ENCODE measurements at places on chromosomes 13 and 19.

DNA sequence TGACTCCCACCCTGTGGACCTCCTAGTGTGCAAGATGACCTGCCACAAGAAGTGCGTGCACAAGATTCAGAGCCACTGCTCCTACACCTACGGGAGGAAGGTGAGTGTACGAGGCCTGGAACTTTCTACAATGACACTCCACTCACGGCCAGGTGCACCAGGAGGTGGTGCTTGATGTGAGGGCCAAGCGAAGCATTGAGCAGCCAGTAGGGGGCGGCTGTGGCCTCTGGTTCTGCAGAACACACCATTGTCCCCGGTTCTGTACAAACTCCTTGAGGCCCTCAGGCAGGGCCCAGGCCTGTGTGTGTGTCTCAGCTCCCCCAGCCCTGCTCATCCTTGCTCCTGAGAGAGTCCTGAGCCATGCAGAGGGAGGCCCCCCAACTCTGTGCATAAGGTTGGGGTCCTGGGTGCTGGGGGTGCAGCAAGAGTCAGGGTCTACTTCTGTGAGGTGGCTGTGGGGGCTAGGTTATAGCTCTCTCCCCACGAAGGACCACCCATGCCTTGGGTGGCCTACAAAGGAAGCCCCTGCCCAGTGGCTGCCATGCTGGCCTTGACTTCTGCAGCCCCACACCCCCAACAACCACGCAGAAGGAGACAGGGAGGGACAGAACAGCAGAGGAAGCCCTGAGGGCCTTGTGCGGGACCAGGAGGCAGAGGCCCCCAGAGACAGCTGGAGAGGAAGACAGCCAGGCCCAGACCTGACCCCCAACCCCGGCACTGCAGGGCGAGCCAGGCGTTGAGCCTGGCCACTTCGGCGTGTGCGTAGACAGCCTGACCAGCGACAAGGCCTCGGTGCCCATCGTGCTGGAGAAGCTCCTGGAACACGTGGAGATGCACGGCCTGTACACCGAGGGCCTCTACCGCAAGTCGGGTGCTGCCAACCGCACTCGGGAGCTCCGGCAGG is 9.7 kb upstream of the USE1 start:
- no peak for DNase-seq

DNA sequence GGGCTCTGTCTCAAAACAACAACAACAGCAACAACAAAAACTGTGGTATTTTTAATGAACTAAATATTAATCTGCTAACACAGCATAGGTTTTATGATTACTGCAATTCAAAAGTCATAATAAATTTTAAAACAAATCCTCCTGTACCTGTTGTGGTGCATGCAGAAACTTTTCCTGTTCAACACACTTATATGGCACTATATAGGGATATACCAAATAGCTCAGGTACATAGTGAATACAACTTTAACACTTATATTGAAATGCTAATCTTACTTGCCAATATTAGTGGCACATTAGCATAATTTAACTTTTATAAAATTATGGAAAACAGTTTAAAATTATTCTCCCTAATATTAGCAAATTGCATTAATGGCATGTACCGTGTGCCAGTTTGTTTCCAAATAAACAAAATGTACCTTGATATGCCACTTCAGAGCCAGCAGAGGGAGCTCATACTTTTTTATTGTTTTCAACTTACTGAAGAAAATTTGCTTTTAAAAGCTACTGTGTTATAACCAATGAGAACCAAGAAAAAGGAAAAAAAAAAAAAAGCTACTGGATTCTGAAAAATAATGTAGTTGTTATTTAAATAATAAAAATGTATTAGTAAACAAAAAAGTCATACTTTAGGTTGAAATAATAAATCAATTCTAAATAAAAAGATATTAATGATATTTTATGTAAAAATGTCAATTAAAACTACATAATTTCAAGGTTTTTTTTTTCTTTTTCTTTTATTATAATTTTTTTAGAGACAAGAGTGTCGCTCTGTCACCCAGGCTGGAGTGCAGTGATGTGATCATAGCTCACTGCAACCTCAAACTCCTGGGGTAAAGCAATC is 18.0 kb upstream of the RBM26 start:
- DNase-seq = peak; percentile 59

- DNase-seq = no peak
These were observed 42.5 kb downstream of the ARHGEF18 start for GRCh38 chr19:7391218-7391670.

- no peak for DNase-seq
These were observed 192.3 kb downstream of the TEX29 start for GRCh38 chr13:111512707-111513106.

GRCh38 chr13:88376760-88377388 is 705.7 kb downstream of the SLITRK5 start:
- DNase-seq = no peak

DNA sequence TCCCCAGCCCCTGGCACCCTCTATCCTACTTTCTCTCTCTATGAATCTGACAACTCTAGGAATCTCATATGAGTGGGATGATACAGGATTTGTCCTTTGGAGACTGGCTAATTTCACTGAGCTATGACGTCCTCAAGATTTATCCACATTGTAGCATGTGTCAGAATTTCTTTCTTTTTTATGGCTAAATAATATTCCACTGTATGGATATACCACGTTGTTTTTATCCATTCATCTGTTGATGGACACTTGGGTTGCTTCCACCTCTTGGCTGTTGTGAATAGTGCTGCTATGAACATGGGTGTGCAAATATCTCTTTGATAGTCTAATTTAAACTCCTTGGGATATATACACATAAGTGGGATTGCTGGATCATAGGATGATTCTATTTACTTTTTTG is 24.0 kb upstream of the INSR start:
- DNase-seq = no peak

- no peak for DNase-seq
These were observed 1.3 kb upstream of the DOCK9 start for GRCh38 chr13:98979012-98979660.

DNA sequence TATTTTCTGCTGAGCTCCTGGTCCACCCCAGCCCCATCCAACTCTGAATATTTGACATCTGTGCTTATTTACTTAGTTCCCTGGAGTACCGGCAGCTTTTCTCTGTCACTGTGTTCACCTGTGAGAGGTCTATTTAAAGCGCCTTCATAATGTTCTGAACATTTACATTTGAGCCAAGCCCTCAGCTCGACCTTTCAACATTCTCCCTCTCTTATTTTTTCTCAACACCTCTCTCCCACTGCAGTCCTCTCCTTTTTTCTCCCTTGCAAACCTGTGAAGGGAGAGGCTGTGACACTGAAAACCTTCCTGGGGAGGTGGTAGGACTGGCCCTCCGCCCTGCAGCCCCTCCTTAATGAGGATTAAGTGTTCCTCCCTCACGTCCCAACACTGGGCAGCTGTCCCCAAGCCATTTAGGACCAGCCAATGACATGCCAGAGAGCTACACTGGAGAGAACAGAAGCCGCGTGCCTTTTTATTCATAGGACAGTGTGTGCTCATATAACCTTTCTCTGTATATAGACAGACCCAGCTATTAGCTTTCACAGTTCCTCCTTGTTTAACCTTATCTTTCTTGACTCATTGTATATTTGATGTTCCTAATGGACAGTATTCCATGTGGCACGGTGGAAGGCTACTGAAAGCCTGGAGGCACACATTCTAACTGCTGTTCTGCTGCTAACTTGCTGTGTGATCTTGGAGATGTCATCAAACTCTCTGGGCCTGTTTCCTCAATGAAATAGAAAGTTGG is 134.8 kb downstream of the NUFIP1 start:
- no peak for DNase-seq

GRCh38 chr19:4589579-4590410 is 30.3 kb upstream of the SEMA6B start:
- peak; percentile 22 for DNase-seq

GRCh38 chr19:16088351-16089009 is 12.2 kb downstream of the TPM4 start:
- no peak for DNase-seq

DNA sequence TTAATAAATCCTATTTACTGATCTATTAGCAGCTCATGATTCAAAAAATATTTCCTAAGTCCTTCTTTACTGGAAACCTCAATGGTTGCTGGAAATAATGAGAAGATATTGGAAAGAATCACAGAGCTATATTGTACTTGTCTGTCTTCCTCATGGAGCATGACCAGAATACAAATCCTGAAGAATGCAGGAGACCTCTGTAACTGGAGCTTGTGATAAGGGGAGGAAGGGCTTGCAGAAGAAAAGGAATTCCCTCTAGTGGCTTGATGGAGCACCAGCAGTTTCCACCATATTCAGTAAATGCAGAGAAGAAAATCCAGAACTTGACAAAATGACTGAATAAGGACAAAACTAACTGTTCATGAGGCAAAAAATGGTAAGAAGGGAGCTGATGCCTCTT is 1333.1 kb downstream of the EFNB2 start:
- peak; percentile 34 for DNase-seq

DNA sequence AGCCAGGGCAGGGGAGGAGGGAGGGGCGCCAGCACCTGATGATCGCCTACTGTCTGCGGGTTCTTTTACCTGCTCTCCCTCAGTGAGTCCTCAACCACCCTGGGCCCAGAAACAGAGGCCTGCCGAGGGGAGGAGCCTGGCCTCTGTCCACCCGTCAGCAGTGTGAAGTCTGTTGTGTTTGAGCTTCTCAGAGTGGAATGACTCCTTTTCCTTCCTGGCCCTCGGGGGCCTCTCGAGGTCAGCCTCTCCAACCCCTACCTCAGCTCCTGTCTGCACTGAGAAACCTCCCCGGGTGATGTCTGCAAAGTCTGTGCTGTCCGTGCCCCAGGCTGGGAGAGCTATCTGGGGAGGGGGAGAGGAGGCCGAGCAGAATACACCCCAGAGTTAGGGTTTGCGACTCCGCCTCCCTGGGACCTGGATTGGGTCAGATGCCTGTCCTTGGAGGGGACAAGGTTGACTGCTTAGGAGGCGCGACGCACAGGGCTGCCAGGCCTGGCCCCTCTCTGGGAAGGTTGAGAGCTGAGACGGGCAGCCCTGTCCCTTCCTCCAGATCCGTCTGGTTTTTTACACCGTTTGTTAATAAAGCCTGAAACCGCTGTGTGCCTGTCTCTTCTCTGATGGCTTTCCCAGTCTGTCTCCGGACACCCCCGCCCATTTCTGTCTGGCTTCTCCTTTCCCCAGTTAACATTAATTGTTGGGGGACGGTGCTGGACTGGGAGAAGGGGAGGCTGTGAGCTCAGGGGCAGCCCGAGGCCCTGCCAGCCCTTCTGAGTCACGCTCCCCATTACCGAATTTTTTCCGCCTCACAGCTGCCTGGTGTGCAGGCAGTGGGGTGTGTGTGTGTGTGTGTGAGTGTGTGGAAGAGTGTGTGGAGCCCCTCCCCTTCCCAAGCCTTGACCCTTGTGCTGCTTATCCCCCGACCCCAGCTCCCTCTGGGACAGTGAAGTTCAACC is 989 bp upstream of the SSC5D start:
- no peak for DNase-seq

- no peak for DNase-seq
These were observed 3.5 kb upstream of the KLHL26 start for GRCh38 chr19:18633321-18633720.

DNA sequence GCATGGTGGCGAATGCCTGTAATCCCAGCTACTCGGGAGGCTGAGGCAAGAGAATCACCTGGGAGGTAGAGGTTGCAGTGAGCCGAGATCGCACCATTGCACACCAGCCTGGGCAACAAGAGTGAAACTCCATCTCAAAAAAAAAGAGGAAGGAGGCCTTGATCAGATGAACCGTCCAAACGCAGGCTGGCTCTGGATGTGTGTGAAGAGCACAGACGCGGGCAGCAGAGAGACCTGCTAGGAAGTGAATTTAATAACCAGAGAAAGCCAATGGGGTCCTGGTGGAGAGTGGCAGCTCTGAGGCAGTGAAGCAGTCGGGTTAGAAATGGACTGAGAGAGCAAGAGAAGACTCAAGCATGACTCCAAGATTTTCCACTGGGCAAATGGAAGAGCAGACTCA is 136.5 kb downstream of the RNF17 start:
- DNase-seq = no peak

GRCh38 chr13:113787694-113788093 is 28.7 kb downstream of the TMEM255B start:
- no peak for DNase-seq

GRCh38 chr19:38683393-38684077 is 36.1 kb downstream of the ACTN4 start:
- DNase-seq = peak; percentile 50

DNA sequence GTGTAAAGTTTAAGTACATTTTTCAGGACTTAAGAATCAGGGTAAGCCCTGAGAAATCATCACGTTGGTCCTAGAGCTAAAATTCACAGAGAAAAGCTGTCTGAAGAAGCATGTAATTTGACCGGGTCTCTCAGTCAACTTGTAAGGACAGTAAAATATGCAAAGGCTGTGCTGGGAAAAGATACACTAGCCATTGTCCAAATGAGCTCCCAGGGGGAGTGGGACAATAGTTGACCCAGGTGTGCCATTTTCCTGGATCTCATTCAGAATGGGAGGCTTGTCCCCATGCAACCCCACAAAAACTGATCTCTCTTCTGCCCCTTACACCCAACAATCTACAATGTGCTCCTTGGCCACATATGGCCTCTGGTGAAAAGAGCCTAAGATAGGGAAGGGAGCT is 437.9 kb downstream of the KLF12 start:
- no peak for DNase-seq

GRCh38 chr19:4852484-4852883 is 15.0 kb downstream of the PLIN3 start:
- no peak for DNase-seq

GRCh38 chr19:46715620-46715974 is 1.3 kb downstream of the PRKD2 start:
- no peak for DNase-seq

DNA sequence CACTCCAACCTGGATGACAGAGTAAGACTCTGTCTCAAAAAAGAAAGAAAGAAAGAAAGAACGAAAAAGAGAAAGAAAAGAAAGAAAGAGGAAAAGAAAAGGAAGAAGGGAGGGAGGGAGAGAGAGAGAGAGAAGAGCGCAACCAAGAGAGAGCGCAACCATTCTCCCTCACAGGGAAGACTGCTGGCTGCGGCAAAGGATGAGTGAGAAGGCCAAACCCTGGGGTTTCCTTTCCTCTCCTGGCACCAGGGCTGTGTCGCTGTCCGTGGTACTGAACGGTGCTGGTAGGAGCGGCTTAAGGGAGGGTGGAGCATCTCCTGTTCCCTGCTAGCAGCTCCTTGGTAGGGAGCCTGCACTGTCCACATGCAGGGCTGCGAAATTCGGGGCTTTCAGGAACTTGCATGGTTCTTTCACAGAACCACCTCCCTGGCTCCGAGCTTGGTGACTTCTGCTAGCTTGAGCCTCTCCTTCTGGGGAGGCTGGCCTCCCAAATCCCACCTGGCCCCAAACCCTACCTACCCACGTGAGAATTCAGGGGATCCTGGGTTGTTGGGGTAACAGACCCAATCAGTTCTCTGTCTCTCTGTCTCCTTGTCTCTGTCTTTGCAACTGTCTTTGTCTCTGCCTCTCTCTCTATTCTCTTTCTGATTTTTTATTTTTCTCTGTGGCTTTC is 51.1 kb upstream of the ZNRF4 start:
- peak; percentile 42 for DNase-seq

Data from inflammatory macrophage (primary cell).